ENCODE measurements at places on chromosomes 11 and 22.

DNA sequence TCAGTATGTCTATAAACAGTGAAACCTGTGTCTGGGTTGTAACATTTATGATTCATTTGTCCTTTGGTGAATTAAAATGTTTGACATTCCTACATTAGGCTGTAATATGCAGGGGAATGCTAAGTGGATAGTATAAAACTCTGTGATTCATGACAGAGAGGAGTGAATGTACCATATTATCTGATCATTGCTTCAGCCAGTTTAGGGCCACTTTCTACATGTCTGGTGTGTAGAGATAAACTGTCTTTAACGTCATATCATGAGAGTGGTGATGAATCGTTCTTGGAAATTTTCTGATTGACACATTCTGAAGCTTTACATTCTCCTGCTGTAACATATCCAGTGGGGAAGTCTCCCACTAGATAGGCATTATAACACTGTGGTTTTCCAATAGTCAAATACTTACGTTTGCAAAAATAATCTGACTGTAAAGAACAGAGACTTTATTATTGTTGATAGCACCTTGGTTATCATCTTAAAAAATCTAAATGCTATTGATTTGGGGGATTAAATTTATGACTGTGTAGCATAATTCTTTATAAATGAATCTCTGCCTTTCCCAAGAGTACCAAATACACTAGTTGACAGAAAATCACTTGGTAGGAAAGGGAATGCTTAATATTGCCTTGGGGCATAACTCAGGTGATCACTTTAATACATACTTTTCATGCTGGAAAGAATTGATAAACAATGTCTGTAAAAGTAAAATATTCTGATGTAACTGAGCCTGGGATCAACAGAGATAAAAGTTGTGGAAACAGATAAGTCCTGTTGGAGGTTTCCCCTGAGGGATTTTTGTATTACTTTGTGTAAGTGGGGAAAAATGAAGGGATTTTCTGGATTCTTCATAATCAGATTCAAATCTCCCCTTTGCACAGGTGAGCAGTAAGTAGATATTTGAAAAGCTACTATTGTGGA lies 427.9 kb downstream of the JRKL start:
- DNase-seq = no peak

- no peak for DNase-seq
These were observed 7.3 kb upstream of the MYEOV start for GRCh38 chr11:69286374-69287371.

GRCh38 chr11:62472063-62472884 lies 53.4 kb downstream of the SCGB1A1 start:
- DNase-seq = no peak

DNA sequence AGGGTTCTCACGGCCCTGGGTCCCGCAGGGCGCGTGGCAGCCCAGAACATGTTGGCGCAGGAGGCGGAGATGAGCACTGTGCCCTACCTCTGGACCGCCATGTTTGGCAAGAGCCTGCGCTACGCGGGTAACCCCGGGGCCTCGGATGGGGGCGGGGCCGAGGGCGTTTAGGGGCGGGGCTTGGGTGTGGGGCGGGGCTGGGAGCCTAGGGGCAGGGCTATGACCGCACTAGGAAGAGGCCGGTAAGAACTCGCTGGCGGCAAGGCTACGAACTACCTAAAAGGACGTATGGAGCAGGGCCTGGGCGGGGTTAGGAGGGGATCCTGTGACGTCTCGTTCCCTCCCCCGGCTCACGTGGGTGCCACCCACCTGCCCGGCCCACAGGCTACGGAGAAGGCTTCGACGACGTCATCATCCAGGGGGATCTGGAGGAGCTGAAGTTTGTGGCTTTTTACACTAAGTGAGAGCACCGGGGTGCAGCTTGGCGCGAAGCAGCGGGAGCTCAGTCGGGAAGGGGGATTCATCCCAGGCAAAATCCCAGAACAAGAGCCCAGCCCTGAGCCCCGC lies 2.8 kb upstream of the LZTR1 start:
- DNase-seq = no peak

All from NCI-H2081 (cell line).